AG08395 (cell line): ENCODE measurements at places on chromosomes 3 and 15.

DNA sequence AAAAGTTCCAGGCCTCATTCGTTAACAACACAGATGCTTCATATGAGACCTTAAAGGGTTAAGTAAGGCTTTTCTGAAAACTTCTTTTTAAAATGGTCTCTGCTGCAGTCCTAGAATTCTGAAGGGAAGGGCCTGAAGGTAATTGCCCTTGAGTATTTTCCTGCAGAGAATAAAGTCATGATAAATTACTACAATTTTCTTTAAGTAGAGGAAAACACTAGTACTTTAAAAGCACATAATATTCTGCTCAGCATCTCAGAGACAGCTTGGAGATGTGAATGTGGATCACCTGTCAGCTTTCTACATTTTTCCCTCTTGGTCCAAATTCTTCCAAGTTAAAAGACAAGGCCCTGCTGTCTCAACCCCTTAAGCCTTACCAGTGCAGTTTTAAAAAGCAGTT, 419.5 kb downstream of the MFSD1 start:
- DNase-seq, result no peak

GRCh38 chr15:68589783-68590710, 11.3 kb downstream of the CORO2B start:
- DNase-seq, result no peak

GRCh38 chr3:179309225-179310078, 13.4 kb upstream of the ZNF639 start:
- no peak for DNase-seq

GRCh38 chr3:119298565-119298941, 4.4 kb downstream of the ARHGAP31 start:
- DNase-seq, result no peak

GRCh38 chr3:111369958-111370357, 172.0 kb upstream of the CD96 start:
- no peak for DNase-seq
